ENCODE measurements at places on chromosomes 2 and 18.

- DNase-seq = no peak
These were observed 47.5 kb downstream of the L3MBTL4 start for GRCh38 chr18:6367208-6367607.

GRCh38 chr2:154697418-154698252 lies 860 bp upstream of the KCNJ3 start:
- no peak for DNase-seq

- no peak for DNase-seq
These were observed 1466.8 kb upstream of the NXPH2 start for GRCh38 chr2:140246957-140247356.

- no peak for DNase-seq
These were observed 96.9 kb upstream of the MSH6 start for GRCh38 chr2:47686018-47686417.

GRCh38 chr2:174247474-174248186 lies 702 bp downstream of the OLA1 start:
- DNase-seq = peak; percentile 38

DNA sequence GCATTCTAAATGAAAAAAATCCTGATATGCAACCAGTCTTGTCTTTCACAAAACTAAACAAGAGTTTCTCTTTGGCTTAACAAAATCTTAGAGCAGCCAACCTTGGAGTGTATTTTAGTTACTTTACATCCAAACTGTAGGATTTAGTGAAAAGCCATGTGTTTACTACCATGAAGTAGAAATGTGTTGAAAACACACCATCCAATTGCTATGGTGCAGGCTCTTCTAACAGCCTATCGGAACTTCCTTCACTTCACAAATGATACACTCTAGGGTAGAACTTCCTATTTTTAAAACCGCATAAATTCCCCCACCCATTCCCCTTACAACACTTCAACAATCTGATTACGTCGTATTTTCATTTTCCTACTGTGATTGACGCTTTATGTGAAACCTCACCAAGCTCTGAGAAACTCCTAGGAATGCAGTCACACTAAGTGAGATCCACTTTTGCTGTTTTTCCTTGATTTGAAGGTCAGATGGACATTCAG lies 74.4 kb upstream of the MAP4K4 start:
- DNase-seq = no peak

- DNase-seq = peak; percentile 88
These were observed 52.3 kb downstream of the HIBCH start for GRCh38 chr2:190267302-190267701.

DNA sequence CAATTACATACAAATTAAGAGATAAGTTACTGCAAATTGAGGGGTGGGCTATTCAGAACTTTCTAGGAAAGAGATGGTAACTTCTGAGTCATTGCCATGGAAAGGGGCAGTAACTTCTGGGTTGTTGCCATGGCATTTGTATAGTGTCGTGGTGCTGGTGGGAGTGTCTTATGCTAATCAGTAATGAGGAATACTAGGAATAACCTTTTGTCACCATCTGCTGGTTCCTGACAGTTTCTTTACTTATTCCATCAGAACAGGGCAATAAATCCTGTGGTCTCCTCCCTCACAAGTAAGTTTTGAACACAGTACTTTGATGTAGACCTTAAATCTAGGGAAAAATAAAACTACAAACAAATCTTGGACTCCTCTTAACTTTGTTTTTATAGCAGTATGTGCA lies 435.4 kb downstream of the BCL11A start:
- no peak for DNase-seq
